ENCODE measurements at places on chromosomes 7 and 10.
A peak's percentile ranks its signal among the peaks of the same experiment; 100 is the strongest.

GRCh38 chr7:4267341-4268039 lies 414.6 kb upstream of the FOXK1 start:
- no peak for DNase-seq

DNA sequence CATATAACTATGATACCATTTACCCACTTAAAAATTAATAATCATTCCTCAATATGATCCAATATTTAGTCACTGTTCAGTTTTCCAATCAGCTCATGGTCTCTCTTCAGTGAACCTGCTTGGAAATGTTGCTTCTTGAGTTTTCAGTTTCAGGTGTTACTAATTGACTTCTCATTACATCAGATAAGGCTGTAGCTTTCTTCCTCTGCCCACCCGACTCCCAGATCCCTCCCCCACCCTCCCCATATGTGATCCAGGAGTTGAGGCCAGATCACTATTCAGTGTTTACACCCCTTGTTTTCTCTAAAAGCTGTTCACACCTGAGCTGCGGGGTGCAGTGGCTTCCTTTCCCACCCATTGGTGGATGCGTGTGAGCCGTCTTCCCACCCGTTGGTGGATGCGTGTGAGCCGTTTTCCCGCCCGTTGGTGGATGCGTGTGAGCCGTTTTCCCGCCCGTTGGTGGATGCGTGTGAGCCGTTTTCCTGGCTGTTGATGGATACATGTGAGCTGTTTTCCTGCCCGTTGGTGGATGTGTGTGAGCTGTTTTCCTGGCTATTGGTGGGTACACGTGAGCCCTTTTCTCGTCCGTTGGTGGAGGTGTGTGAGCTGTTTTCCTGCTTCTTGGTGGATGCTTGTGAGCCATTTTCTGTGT lies 3.2 kb upstream of the MTG1 start:
- no peak for DNase-seq

DNA sequence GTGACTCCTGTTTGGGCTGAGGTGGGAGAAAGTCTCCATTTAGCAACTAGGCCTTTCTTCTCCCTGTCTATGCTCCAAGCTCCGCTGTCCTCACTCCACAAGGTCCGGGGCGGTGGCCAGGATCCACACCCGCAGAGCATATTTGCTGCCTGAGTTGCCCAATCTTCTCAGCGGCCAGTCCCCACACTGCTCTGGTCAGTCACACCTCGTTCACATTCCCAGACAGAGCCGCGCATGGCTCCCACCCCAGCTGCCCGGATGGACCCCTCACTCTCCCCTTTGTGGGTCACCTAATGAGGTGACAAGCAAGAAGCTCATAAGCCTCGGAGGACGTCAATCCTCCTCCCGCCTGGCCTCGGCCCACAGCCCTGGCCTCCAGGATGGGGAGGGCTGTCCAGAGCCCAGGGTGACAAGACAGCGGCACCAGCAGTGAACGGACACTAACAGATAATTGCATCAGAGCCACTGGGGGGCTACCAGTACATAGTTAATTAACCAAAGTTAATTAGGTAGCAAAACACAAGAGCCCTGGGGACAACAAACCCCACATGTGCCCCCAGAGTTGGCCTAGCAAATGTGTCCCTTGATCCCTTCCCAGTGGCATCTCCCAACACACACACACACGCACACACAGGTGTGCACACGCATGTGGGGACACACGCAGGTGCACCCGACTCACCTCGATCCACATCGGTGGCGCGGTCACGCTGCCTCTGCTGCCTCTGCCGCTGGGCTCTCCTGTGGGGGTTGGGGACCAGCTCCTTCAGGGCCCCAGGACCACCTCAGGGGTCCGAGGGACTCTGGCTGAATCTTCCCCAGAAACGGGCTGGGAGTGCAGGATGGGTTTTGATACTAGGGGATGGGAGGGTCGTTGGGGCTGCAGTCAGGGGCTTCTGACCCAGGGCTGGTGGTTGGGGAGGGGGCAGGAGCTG lies 11.8 kb downstream of the EPHA1 start:
- no peak for DNase-seq

DNA sequence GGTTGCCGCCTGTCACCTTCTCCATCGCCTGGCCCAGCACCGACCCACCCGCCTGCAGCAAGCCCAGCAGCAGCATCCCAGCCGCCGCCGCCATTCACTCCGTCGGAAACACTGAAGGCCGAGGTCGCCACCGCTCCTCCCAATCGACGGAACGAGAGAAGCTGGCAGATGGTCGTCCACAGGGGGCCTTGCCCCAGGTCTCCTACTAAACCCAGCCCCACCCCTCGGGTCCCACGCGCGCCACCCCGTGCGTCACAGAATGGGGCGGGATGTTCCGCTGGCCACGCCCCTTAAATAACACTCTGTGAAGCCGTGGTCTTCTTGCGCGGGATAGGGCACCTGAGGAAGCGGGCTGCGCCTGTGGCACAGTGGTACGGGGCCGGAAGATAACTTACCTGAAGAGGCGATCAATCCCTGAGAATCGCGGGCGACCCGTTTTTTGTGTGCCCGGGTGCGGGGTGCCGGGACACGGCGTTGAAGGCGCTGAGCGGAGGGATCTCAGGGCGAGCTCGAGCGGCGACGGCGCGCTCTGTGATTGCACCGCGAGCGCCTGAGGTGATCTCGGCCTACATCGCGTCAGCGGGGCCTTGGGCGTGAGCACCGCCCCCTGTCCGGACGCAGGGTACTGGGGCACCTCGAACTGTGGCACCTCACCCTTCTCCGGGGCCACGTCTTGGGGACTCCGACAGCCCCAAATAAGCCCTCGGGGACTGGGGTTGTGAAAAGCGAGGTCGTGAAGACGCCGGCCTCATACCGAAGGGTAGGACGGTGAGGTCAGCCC lies at the start of gene CYP51A1:
Gene CYP51A1, minus strand, starts transcription at position 207 of the 781 bp plus-strand sequence. Its CDS starts 113 bp downstream, at position 94.
- DNase-seq = peak; percentile 91

- no peak for DNase-seq
Measured at GRCh38 chr7:8783229-8783628, 349.8 kb downstream of the NXPH1 start.

- DNase-seq = no peak
Measured at GRCh38 chr7:151316896-151317295, 24.7 kb upstream of the NUB1 start.

DNA sequence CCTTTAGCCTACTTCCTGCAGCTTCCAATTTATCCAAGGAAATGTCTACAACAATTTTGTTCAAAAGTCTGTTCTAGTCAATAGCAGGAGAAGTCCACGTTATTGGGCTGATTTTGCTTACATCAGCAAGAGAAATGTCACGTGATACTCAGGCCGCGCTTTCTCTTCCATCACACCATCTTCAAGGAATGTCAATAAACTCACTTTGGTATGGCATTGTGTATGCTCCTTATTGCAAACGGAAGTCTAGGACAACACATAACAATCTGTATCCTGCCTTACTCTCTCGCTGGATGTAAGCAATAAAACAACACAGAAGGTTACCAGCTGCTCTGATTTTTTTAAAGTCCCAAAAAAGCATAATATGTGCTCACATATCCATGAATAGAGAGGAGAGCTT lies 17.1 kb upstream of the STK17A start:
- DNase-seq = no peak

GRCh38 chr10:105189463-105189800 lies 548.3 kb downstream of the SORCS3 start:
- no peak for DNase-seq

DNA sequence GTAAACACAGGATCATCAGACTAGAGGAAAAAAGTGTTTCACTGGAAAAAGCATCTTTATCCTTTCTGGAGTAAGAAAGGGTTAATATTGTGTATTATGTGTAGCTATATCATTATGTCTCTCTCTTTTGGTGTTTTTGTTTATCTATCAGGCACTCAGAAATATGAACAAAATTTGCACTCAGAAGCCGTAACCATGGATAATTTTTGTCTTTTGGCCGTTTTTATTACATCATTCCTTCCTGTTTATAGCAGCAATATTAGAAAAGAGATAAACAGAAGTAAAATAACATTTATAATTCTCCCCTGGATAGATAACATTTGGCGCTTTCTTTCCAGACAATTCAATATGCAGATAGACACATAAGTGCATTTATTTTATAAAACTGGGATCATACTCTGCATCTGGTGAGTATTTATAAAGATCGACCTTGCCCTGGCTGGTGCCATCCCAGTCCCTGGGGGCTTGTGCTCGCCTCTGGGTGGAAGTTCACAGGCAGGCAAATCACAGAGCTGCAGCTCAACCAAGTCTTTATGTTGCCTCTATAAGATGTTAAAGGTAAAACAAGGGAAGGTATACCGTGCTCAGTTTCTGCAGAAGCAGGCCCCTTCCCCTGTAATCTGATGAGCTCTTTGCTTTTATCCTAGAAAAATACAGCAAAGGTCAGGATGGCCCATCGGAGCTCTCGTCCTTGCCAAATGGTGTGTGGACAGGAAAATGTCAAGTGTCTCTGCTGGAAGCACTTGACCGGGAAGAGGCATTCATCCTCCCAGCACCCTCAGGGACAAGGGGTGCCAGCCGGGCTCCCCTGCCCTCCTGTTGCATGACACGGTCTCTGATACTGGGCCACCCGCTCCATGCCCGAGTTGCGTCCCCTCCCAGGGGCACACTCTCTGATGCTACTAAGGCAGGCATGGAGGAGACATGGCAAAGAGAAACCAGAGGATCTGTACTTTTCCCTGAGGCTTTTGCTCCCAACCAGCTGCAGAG lies 43.9 kb downstream of the PYROXD2 start:
- no peak for DNase-seq

DNA sequence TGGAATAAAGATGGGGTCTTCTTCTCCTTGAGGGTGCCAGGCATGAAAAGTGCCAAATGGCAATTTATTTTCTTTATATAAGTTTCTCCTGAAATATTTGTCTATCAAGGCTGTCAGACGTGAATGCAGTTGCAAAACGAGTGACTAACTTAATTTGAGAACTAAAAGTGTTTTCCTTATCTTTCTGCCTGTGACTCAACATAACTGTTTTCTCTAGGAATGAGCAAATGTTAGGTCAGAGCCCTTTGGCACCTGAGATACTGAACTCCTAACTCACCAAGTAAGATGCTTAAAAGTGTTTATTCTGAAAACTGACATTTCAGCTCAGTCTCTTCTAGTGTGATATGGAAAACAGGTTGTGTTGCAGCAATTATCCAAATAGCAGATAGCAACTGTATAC lies 197.0 kb downstream of the STK31 start:
- no peak for DNase-seq

GRCh38 chr10:21510241-21511094 lies 15.0 kb downstream of the SKIDA1 start:
- peak; percentile 61 for DNase-seq

GRCh38 chr7:43937444-43937843 lies 11.2 kb downstream of the UBE2D4 start:
- no peak for DNase-seq

DNA sequence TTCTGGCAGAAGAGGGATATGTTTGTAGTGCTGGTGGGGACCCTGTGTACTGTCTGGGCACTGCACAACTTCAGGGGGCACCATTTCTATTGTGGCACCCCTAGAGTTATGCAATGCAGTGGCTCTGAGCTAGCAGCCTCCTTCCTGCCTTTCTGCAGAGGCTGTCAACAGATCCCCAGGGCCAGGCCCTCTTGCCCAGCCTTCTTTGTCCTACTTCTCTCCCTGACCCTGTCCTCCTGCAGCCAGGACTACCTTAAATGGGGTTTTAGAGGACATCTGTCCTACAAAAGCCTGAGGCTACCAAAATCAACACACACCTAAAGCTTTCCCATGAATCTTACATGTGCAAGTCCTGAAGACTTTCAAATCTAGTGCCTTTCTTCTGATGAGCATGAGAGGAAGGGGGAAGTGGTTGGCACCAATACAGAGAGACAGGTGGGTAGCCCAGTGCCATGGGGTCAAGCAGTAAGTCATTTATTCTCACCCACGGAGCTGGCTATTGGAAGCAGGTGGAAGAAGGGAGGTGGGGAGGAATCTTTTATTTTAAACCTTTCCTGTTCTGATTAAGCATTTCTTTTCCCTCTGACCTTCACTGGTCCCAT lies 2.4 kb downstream of the SPOCK2 start:
- DNase-seq = no peak

- no peak for DNase-seq
Measured at GRCh38 chr10:7245505-7245904, 165.3 kb downstream of the SFMBT2 start.

DNA sequence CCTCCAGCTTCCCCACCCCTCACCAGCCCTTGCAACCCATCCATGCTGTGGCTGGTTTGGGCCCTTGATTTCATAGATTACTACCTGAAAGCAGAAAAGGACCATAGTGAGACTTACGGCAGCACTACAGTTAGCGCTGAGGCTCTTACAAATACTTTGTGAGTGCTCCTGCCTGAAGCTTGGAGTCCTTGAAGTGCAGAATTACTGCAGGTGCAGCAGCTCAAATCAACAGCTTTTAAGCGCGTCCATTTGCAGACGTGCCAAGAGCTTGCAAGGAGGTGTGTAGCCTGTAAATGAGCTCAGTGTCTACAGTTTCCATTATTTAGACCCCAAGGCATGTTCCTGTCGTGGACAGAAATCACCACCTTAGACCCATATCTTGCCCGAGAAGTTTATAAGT lies 103.0 kb downstream of the CELF2 start:
- DNase-seq = no peak

DNA sequence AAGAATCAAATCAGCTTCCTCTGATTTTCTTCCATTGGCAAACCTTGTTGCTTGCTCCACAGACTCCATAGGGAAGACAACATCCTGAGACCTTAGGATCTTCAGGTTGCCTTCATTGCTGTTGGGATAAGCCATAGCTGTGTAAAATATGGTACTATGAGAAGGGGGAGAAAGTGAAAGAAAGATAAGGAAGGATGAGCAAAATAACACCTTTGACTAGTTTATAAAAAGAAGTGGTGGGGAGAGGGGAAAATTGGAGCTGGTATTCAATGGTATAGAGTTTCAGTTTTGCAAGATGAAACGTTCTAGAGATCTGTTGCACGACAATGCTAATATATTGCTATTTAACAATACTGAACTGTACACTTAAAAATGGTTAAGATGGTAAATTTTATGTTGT lies 180.4 kb upstream of the PHYHIPL start:
- no peak for DNase-seq

- no peak for DNase-seq
Measured at GRCh38 chr10:72943498-72944234, 10.9 kb downstream of the PLA2G12B start.

DNA sequence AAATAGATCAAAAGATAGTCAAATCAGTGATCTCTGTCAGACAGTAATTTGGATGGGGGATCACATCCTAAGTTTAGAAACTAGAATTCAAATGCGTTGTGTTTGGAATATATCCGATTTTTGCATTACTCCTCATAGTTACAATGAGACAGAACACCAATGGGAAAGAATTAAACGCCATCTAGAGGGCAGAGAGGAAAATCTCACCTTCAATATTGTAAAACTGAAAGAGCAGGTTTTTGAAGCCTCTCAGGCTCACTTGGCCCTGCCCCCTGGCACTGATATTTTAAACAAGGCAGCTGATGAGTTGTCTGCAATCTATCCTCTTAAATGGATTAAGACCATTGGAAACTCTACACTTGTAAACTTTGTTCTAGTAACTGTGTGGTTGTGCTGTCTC lies 17.7 kb downstream of the FRG2B start:
- peak; percentile 21 for DNase-seq

DNA sequence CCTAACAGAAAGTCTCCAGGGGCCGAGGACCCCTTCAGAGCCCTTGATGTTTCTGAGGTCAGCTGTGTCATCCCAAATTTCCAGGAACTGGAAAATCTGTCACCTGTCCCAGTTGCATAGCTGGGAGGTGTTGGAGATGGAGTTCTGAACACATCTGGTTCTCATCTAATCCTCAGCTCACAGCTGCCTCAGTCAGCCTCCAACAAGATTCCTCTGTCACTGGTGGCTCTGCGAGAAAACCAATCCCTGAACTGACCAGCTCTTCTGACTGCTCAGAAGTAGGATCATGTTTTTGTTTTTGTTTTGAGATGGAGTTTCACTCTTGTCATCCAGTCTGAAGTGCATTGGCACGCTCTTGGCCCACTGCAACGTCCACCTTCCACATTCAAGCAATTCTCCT lies 37.6 kb upstream of the MYL10 start:
- DNase-seq = no peak
